ENCODE measurements at places on chromosomes 3 and 15.

DNA sequence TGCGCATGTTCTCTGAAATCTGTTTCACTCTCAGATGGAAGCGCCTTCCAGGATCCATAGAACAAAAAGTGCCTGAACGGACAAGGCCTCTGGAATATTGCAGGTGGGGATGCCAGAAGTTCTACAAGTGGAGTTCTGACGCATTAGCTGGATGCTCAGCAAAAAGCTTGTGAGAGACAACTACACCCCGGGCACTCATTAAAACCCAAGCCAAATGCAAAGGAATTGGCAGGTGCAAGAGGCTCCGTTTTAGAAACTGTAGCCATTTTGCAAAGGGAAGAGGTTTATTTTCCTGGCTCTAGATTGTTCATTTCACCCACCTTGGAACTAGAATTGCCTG lies 35.2 kb upstream of the SLC24A5 start:
- peak; percentile 74 for DNase-seq

DNA sequence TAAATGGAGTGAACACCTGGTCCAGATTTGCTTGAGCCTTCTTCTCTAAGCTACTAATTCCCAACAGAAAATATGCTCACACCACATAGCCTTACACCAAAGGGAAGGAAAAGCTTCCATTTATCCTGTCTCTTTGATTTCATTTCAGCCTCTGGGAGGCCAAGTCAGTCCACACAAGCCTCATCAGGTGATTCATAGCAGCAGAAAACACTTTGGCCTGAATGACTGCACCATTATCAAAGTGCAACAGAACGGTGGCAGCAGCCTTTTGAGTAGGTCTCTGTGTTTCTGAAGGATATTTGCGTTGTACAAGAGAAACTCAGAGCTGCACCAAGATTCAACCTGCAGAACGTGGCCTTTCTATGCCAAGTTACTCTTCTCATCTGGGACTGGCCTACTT lies 46.6 kb upstream of the SNRK start:
- DNase-seq = no peak

DNA sequence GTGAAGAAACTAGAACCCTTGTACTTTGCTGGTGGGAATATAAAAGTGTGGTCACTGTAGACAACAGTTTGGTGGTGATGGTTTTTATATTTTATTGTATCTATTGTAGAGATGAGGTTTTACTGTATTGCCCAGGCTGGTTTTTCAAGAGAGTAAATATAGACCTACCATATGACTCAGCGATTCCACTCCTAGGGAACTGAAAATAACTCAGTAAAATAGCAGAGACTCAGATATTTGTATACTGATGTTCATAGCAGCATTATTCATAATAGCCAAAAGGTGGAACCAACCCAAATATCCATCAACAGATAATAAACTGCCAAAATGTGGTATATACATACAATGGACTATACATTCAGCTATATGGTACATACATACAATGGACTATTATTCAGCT lies 68.8 kb upstream of the IL12A start:
- DNase-seq = peak; percentile 5

- DNase-seq = no peak
Observed at GRCh38 chr15:93987068-93987467, 244.3 kb upstream of the MCTP2 start.

DNA sequence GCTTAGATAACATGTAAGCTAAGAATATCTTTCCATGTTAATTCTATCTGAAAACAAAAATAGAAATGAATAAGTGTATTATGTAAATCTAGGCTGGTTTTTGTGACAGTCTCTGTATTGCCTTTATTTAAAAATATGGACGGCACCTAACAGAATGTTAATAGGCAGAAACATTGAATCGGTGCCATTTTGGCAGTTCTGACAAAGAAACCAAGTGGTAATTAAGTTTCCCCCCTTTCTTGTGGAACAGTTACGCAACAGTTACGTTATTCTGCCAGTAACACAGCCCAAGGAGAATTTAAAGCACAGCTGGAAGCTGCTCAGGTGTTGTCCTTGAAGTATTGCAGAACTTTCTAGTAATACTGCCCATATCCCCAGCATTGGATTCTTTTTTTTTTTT lies 21.5 kb downstream of the LARS2 start:
- DNase-seq = peak; percentile 30

DNA sequence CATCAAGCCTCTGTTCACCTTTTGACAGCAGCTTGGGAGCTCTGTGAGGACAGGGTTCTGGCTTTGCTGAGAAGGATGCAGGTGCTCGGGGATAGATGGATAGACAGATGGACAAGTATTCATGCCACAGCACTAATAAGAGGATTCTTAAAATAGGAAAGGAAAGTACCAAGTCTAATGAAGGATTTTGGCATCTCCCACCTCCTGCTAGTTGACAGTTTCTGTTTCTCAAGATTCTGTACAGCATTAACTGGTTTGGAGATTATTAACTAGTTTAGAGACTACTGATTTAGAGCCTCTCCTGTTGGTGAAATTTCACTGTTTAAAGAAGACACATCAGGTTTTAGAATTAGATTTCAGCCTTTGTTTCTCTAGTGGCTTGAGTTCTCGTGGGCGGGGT lies 152.3 kb downstream of the CACNA1D start:
- DNase-seq = no peak

GRCh38 chr3:147341727-147342126 lies 64.6 kb downstream of the ZIC4 start:
- no peak for DNase-seq

GRCh38 chr15:94744080-94744793 lies 512.9 kb downstream of the MCTP2 start:
- no peak for DNase-seq

DNA sequence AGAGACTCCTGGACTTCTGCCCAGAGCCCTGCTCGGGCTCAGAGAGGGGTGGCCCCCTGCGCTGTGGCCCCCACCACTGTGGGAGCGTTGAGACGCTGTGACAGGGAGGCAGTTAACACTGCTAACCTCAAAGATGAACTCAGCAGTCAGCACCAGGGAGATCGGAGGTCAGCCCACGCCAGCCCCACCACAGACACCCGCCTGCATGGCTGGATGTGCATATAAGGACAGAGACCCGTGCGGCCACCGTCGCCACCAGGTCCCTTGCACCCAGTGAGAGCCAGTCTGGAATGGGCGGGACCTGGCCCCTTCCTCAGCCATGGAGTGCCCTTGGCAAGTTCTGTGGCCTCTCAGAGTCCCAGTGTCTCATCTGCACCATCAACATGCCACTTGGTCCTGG lies 48.5 kb upstream of the FURIN start:
- no peak for DNase-seq

GRCh38 chr3:184801241-184801785 lies 10.7 kb upstream of the VPS8 start:
- DNase-seq = no peak

DNA sequence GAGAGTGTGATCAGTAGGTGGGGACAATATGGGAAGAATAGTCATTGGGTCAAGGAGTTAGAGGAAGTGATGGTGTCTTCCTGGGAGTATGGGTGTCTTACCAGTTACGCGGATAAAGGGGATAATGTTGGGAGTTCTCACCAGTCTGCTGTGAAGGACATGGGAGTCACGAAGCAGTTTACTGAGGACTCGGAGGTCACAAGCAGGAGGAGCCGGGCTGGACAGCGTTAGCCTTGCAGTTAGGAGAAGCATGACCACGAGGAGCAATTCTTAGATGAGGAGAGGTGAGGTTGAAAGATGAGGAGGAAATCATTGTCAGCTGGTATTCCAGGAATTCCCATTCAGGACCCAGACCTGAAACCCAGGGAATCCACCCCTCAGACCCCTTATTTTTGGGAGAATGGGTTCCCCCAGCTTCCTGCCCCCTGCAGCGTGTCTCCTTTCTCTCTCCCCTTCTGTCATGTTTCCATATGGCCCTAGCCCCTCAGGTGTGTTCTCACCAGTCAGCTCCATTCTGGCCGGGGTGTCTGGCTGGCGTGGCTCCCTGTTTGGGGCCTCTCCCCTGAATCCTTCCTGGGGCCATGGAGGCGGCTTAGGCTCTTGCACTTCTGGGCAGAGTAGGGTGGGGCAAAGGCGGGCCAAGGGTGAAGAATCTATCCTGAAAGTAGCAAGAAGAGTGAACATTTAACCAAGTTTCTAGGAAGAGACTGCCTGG lies 2.1 kb downstream of the THPO start:
- DNase-seq = no peak

DNA sequence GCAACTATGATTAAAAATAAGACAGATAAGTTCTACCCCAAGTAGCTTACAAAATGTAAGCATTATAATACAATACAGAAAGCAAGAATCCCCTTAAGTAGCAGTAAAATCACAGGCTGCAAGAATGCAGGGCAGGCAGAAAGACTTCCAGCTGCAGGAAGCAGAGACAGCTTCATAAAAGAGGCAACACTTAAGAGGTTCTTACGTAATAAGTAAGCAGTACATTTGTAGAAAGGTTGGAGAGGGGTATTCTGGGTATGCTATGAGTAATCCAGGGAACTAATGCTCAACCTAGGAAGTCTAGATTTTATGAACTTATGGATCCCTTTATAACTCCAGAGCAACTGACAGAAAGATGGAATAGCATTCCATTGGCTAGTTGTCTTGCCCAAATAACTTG lies 151.6 kb downstream of the IL5RA start:
- DNase-seq = no peak

GRCh38 chr15:95097361-95097760 lies 866.0 kb downstream of the MCTP2 start:
- DNase-seq = no peak

GRCh38 chr15:23642413-23643044 lies 5.1 kb downstream of the MAGEL2 start:
- peak; percentile 2 for DNase-seq

DNA sequence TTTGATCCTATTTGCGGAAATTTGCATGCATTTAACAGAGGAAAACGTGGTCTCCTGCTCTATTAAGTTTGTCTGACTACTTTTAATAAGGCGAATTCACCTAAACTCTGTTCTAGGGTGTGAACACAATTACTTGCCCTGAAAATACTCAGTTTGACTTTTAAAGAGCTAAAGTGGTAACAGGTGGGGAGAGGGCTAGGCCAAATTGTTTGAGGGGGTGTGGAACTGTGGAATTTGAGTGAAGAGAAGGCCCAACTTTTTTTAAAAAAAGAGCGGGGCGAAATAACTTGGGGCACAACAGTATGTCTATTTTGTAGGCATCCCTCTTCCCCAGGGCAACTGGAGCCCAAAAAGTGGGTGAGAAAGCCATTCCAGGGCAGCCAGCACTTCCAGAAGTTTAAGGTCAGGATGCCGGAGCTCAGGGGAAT lies 580 bp upstream of the FXR1 start:
- DNase-seq = no peak

- no peak for DNase-seq
Observed at GRCh38 chr15:38205526-38206272, 46.9 kb upstream of the SPRED1 start.

- DNase-seq = no peak
Observed at GRCh38 chr15:42453826-42454225, 37.1 kb downstream of the ZNF106 start.

DNA sequence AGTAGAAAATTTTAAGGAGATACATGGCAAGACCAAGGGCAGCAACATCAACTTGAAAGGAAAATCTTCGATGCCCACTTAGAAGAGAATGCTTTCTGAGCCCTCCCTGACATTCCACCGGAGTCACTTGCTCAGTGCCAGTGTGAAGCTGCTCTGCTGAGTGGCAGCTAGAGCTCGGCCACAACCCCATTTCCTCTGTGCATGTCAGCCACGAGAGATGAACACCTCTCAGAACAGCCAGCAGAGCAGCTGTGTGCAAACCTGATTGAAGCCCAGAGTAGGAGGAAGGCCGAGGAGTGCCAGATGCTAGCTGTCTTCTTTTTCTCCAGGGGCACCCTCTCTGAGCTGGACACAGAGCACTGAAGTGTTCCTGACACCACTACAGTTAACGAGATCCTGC lies 12.2 kb downstream of the TARS3 start:
- no peak for DNase-seq

DNA sequence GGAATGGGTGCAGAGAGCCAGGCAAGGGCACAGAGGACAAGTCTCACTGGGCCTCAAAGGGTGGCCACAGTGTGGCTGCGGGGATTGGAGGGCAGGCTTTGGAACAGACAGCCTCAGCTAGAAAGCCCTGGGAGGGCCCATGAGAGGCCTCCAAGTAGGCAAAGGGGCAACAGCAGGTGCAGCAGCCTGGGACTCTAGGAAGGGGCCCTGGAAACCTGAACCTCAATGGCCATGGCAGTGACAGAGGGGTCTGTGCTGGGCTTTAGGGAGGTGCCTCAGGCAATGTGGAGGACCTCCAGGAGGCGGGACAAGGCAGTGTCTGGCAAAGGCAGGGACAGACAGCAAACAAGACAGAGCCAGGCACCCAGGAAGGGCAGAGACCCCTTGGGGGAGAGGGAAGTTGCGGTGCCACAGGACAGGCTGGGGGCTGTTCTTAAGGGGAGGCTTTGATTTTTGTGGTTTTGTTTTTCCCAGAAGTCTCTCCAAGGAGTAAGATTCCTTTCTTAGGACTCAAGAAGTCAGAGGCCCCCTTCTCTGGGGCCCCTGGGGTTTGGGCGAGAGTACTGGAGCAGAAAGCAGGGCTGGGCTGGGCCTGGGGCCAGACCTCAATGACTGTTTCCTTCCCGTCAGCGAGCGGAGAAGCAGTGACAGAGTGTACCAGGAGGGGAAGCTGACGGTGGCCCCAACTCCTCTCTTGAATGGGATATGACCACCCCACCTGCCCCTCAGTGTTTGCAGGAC lies 9.7 kb downstream of the STOML1 start:
- DNase-seq = peak; percentile 45

GRCh38 chr15:39595338-39596221 lies 14.7 kb downstream of the THBS1 start:
- DNase-seq = no peak

DNA sequence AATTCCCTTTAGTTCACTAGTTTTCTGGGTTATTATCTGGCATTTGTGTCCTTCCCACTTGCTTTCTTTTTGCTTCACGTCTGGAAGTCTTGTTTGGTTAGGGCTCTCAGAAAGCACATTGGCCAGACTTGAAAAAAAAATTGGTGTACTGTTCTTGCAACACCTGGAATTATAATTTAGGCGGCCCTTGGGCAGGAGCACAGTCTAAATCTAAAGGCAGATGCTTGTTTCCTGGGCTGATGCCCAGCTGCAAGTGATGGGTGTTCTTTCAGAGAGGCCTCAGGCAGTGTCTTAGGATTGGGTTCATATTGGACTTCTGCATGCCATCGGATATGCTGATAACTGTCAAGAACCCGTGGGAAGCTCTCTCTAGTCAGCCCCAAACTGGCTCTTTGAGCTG lies 521.5 kb downstream of the PDCD6IP start:
- no peak for DNase-seq

DNA sequence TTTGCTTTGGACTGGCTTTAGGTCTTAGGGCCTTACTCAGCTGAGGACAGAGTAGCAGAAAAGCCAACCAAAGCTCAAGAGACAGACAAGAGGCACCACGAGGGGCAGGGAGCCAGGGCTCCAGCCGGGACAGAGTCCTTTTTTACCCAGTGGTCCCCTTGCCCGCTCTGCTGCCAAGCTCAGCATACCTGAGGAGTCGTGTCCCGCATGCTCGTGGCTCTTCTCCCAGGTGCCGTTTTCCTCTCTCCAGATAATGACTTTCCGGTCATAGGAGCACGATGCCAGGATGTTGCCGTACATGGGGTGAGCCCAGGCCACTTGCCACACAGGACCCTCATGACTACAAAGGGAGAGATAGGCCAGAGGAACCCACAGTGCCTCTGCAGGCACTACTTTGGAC lies 8.5 kb downstream of the SEC13 start:
- no peak for DNase-seq

All from NCI-H446 treated with DMSO at 0.1 percent for 48 hours (cell line).